ENCODE measurements at places on chromosomes 2 and 18.

DNA sequence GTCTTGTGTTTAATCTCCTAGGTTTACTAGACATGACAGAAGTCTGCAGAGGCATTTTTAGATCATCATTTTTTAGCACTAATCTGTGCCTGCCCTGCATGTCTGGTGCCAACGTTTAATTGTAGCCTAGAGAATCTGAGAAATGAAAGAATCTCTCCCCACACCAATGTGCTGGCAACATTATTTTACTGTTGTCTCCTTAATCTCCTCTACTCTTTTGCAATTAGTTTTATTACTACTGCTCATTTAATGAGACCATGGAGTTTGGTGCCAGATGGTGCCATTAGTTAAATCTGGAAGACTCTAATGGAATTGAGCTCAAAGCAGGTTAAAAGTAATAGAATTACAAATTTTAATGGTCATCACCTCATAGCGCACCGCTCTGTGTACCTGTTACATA, 4.0 kb upstream of the SPP2 start:
- DNase-seq = no peak

DNA sequence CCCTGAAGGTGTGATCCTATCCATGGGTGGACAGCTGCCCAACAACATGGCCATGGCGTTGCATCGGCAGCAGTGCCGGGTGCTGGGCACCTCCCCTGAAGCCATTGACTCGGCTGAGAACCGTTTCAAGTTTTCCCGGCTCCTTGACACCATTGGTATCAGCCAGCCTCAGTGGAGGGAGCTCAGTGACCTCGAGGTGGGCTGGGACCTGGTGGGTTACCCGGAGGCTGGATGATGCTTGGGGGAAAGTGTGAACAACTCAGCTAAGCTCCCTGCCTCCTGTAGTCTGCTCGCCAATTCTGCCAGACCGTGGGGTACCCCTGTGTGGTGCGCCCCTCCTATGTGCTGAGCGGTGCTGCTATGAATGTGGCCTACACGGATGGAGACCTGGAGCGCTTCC, 16.2 kb downstream of the CAD start:
- no peak for DNase-seq

DNA sequence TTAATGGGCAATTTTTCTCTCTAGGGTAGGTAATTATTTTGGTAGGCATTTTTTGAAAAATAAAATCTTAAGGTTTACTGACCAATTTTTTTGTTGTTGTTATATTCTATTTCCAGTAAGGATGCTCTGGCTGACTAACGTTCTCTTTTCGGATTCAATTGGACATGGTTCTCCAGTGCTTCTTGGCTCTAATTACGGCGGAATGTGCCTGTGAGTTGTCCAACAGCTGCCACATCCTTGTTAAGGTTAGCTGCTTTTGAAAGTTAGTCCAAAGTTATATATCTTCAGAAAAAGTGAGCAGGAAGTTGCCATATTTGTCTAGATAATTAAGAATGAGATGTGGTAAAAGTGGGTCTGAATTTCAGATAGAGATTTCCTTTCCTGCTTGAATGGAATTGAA, 45.8 kb upstream of the SMIM21 start:
- DNase-seq = no peak

GRCh38 chr2:121160366-121160765, 124.6 kb downstream of the TFCP2L1 start:
- no peak for DNase-seq

DNA sequence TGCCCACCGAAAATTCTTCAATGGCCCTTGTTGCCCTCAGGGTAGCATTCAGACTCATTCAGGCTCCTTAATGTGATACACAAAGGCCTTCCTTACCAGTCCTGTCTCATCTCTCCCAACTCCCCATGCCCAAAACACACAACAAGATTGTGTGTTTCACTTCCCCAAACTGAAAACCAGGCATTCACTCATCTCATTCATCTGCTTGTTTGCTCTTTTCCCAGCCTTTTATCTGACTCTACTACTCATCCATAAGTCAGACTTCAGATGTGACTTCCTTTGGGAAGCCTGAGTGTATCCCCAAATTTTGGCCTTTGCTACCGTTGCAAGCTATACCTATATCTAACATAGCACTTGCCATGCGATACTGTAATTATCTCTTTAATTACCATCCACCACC, 9.7 kb upstream of the SLC39A10 start:
- no peak for DNase-seq

- DNase-seq = no peak
Observed at GRCh38 chr2:634041-634440, 43.2 kb downstream of the TMEM18 start.
